ENCODE measurements at places on chromosomes 6 and 20.
A peak's percentile ranks its signal among the peaks of the same experiment; 100 is the strongest.

DNA sequence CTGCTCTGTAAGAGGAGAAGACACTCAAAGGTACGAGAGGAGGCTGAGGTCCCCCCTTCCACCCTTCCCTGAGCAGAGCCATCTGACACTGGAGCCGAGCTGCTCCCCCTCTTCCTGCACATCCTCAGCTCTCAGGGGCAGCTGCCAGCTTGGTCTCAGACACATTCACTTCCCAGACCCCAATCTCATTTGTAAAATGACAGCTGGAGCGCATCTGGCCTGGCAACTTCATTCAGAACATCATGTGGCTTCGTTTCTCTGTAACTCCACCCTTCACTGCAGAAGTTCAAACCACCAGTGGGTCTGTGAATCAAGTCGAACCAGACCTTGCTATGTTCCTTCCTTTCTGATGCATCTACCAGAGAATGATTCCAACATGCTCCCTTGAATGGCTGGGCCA lies 145.6 kb upstream of the CDH4 start:
- no peak for DNase-seq

DNA sequence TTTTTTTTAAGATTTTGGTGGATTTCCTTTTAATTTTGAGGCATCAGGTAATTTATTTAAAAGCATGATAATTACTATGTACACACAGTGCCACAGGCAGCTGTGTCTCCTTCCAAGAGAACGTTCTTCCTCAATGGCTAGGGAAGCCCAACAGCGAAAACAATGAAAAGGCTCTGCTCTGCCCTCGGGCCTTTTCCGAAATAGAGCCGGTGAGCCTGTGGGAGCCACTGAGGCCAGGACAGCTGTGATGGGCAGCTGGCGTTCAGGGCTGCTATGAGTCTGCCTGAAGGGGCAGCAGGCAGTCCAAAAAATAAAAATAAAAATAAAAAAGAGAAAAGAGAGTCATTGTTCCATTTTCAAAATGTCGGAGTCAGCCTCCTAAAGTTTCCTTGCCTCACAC lies 443.8 kb downstream of the KIF16B start:
- DNase-seq, result no peak

GRCh38 chr6:168020242-168020641 lies 22.8 kb downstream of the KIF25 start:
- no peak for DNase-seq

GRCh38 chr6:118307581-118307980 lies 240.5 kb upstream of the PLN start:
- no peak for DNase-seq

- DNase-seq, result no peak
Observed at GRCh38 chr20:17725094-17725835, 25.5 kb downstream of the BANF2 start.

- DNase-seq, result no peak
Observed at GRCh38 chr6:146265056-146265455, 236.2 kb downstream of the GRM1 start.

GRCh38 chr6:113068570-113068969 lies 721.4 kb downstream of the RFPL4B start:
- no peak for DNase-seq

DNA sequence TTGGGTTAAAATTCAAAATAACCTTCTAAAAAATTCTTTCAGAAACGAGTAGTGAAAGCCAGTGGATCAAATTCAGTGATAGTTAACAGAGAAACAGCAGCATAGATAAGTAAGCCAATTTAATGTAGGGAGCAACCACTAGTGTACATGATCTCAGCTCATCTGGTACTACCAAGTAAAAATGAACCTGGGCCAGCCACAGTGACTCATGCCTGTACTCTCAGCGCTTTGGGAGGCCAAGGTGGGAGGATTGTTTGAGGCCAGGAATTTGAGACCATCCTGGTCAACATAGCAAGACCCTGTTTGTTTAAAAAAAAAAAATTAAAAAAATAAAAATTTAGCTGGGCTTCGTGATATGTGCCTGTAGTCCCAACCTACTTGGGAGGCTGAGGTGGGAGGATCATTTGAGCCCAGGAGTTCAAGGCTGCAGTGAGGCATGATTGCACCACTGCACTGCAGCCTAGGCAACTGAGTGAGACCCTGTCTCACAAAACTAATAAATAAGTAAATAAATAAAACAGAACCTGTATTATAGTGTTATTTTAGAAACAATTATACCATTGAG lies 32.4 kb downstream of the CBFA2T2 start:
- DNase-seq, result no peak

GRCh38 chr6:14040042-14040441 lies 77.5 kb upstream of the CD83 start:
- no peak for DNase-seq

DNA sequence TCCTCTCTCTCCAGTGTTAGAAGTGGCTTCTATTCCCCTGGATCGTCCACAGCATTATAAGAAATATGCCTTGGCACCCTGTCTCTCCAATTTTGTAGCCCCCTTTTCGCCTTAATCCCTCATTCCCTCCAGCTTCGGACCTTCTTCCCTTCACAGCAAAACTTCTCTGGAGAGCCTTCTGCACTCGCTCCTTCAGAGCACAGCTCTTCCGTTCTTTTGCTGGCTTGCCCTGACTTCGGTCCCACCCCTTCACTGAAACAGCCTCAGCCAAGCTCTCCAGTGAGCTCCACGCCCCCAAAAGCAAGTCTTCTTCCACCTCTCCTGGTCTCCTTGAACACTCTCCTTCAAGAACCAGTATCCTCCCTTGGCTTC lies 134.7 kb upstream of the RNF24 start:
- peak; percentile 67 for DNase-seq

DNA sequence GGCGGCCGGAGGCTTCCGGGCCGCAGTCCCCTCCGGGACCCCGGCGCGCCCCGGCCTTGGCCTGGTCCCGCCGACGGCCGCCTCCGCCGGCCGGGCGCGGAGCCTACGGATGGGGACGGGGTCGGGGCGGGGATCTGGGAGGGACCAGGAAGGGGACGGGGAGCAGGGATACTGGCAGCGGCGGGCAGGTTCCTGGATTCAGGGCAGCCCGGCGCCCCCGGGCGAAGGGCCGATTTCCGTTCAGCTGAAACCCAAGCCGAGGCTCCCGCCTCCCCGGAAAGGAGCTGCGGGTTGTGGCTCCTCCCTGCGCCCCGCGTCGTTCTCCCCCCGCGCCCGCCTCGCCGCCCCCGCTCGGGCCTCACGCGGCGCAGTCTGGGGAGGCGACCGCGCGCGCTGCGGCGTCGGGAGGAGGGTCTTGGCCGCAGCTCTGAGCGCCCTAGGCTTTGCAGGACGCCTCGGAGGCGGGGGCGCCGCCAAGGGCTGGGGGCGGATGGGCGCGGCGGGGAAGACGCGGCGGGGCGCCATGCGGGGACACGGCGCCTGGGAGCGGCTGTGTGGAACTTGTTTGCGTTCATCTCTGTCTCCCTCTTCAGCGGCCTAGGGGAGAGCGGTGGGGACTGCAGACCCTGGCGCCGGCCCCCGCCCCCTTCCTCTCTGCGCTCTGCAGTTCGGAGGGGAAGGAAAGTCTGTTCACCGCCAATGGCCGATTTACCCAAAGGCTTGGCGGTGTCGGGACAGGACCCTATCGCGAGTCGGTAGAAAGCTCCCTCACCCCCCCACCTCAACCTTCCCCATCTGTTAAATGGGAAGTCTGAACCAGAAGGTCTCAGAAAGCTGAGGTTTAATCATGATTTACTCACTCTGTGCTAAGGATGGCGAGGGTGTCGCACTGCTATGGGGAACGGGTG lies 22.7 kb upstream of the TMEM181 start:
- DNase-seq, result no peak

DNA sequence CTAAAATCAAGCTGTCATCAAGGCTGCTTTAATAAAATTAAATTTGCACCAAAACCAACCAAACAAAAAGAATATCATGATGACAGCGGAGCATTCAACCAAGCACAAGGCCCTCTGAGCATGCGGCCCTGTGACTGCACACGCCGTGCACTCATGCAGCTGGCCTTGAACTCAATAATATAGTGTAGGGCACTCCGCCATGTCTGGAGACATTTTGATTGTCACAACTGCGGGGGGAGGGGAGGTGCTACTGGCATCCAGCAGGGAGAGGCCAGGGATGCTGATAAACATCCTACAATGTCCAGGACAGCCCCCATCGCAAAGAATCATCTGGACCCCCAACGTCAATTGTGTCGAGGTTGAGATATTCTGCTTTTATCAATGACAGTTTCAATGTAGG lies 9.7 kb downstream of the MOCS3 start:
- DNase-seq, result no peak

- no peak for DNase-seq
Observed at GRCh38 chr6:117354671-117355070, 71.1 kb downstream of the ROS1 start.

DNA sequence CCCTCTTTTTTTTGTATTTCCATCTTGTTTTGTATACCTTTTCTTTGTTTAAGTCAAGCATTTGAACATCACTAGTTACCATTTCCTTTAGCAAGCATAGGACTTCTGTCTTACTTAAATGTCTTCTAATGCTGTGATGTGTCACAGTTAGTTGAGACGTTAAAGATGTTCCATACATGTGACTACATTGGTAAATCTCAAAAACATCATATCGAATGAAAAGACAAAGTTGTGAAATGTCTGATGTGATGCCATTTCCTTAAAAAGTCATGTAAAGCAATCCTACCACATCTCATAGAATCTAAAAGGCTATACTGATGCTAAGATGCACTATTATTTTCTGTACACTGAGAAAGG lies 26.8 kb downstream of the SLC16A10 start:
- DNase-seq, result no peak

DNA sequence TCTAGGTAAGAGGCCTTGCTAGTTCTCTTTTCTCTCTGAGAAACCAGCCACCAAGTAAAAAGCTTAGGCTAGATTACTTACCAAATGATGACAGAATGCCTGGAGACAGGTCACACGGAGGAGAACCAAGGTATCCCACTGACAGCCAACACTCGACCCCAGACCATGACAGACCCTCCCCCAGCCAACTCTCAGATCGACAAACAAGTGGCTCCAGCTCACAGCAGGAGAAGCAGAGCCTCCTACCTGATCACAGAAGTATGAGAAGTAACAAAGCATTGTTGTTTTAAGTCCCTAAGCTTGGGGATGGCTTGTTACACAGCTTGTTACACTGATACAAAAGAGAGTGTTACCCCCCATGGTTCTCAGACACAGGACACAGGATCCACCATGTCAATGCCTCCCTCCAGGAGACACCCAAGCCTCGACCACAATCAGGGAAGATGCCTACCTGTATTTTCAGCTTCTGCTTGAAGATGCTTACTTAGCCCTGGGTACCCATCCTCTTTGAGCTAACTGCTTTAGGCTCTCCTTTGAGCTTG lies 423.8 kb upstream of the JARID2 start:
- no peak for DNase-seq

- no peak for DNase-seq
Observed at GRCh38 chr6:148867862-148868261, 121.0 kb downstream of the UST start.

- DNase-seq, result peak; percentile 65
Observed at GRCh38 chr6:141169419-141169818, 963.3 kb upstream of the GJE1 start.

- DNase-seq, result no peak
Observed at GRCh38 chr20:41268402-41268801, 49.1 kb downstream of the ZHX3 start.

DNA sequence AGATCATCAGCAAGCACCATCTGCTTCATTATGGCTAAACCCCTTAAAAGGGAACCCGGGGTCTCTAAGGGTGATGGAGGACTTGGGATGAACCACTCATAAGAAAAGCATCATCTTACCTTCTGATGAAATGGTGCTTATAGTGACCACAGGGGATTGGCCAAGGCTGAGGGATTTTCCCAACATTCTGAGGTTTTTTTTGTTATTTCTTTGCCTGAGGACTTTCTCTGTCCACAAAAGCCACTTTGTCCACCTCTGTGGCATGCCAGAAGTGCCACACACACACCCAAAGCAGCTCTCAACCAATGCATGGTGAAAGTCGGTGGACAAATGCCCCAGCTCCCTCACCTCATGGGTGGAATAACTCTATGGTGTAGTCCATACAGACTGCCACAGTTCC lies 79.3 kb upstream of the TOP1 start:
- no peak for DNase-seq

GRCh38 chr20:57921676-57922075 lies 211.9 kb upstream of the PMEPA1 start:
- no peak for DNase-seq

DNA sequence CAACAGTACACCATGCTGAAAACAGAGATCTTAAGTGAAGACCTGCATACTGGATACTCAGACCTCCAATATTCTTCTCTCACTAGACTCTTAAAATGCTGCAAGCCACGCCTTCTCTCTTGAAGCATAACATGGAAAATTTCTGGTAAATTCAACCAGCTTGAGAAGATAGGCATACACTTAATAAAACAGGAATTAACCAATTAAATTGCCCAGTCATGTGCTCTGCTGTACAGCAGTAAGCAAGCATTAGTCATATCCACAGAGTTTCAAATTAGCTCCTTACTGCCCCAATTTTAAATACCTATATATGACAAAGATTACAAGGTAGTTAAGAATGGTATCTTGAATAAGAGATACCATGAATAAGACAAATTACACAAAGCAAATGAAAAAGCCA lies 53.8 kb downstream of the C6orf58 start:
- no peak for DNase-seq

DNA sequence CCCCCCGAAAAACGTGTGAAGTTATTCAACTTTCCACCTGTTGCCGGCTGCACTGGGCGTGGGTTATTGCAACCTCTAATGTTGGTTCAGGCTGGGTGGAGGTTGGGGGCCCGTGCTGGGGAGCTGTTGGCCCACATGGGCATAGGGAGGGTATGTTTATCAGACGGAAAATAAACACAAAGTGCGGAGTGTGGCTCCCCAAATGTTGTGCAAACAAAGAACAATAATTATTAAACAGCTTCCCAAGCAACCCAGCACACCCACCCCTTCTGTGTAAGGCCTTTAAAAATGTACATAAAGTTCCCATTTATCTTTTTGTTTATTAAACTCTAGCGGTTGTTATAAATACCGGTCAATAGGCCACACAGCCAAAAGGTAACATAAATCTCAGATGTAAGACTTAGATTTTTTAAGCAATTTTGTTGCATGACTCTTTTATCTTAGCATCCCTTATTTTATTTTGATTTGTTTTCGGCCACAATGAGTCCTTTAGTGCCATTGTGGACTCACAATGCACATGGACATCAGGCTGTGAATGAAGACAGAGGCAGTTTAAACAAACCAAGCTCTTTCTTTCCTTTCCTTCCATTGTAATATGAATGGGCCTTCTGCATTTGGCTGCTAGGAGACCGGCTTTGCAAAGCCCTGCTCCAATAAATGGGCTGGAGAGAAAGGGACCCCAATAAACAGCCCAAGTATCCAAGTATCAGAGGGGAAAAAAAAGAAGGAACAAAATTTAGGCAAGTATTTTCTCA lies 6.9 kb upstream of the DLL1 start:
- DNase-seq, result no peak

DNA sequence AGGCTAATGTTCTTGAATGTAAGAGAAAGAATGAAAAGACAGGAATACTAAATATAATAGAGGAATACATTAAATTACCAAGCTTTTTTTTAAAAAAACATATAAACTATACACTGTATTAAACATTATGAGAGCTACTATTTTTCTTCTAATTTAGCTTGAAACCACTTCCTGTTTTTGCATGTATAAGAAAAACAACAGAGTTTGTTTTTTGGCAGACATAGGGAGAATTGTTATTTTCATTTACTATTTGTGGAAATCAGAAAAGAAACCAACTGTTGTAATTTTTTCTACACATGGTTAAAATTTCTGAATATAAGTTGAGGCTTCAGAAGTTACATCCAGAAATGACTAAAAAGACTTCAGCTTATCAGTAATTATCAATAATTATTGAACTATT lies 991.8 kb upstream of the GJE1 start:
- DNase-seq, result no peak

Measured in fibroblast of the aortic adventitia (primary cell).